ENCODE measurements at places on chromosomes 4 and X.
A peak's percentile ranks its signal among the peaks of the same experiment; 100 is the strongest.

- no peak for DNase-seq
Measured at GRCh38 chr4:55744369-55744768, 75.2 kb upstream of the EXOC1L start.

DNA sequence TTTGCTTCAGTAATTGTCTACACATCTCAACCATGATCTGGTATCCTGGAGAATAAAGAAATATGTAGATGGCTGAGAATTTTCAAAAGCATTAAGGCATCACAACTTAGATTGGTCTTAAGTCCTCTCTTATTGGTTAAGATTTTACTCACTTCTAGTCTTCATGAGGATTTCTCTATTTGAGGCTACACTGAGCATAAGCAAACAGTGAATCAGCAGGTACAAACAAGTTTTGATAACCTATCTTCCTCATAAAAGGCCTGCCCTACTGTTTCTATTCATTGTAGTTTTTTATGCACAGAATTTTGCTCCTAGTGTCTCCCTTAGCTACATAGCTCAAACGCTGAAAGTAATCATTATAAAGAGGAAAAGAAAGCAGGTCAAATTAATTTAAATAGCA, 460.7 kb upstream of the RPS6KA3 start:
- no peak for DNase-seq

DNA sequence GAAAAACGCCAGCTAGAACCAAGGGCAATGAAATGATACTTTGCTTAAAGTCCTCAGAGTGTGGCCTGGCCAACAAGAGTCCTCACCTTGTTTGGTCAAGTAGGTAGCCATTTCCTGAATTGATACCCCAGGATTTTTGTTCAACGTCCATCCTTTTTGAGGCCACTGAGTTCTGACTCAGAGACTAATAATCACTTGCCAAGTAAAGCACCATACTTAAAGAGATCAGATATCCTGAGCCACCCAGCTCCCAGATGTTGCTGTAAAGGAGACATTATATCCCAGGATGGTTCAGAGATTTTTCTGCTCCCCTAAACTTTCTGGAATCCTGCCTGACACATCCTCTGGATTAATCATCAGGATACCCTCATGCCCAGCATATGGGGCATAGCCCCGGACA, 190.9 kb downstream of the RAP1GDS1 start:
- DNase-seq, result no peak

- DNase-seq, result no peak
Measured at GRCh38 chr4:15145709-15146108, 143.4 kb downstream of the CPEB2 start.

GRCh38 chrX:88903989-88904718, 157.1 kb downstream of the CPXCR1 start:
- DNase-seq, result no peak

GRCh38 chrX:154698630-154699248, 45.4 kb upstream of the CTAG2 start:
- DNase-seq, result no peak

DNA sequence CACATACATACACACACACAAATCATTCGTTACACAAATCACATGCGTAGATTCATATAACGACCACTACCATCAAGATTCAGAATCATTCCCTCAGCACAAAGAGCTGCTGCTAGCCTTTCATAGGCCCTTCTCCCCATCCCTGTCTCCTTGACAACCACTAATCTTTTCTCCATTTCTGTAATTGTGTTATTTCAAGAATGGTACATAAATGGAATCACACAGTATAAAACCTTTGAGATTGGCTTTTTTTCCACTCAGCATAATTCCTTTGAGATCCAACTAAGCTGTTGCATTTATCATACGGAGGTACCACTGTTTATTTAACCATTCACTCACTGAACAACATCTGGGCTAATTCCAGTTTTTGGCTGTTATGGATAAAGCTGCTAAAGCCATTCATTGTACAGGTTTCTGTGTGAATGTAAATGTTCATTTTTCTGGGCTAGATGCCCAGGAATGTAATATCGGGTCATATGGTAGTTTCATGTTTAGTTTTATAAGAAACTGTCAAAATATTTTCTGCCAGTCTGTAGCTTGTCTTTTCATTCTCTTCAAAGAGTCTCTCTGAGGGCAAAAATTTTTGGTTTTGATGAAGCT, 64.1 kb downstream of the USP11 start:
- DNase-seq, result no peak

DNA sequence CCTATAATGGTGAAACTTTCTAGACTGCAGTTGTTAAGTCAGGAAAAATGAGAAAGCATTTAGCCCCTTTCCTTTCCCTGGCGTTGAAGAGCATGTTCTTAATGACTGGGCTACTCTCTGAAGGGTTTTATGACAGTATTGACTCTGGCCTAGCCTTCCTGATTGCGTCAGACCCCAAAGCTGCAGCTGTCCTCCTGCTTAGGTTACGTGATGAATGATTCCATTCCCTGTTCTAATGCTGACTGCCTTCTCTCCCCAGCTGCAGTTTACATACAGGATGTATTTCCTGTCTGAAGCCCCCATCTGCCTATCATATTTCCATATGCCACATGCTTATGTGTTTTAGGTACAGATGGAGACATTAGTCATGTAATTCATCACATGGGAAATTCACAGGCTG, 105.8 kb upstream of the EGFL6 start:
- no peak for DNase-seq

DNA sequence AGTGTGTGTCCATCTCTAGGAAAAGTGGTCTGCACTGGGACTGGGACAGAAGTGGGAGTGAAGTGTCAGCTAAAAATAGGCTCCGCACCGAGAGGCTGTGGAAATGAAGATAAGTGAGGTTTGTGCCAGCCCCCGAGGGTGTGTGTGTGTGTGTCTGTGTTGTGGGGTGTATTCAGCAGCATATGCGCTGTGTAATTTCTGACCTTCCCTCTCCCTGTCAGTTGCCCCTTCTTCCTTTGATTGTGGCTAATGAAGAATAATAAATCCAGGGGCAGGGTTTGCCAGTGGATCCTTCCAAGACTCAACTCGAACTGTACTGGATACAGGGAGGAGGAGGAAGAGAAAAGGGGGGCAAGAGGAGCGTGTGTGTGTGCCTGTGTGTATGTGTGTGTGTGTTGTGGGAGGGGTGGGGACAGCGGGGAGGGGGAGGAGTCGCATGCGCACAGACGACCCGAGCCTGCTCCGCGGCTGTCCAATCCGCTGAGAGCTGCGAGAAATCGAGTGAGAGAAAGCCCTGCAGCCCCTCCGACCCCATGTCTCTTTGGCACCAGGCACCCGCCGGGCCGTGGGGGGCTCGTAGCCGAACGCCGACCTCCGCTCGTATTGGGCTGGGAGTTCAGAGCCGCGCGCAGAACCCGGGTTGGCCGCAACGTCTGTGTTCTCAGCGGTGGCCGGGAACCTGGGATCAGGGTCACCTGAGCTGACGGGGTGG, 916 bp upstream of the POU4F2 start:
- no peak for DNase-seq

GRCh38 chr4:177351622-177352244, 42.1 kb downstream of the NEIL3 start:
- DNase-seq, result no peak

- no peak for DNase-seq
Measured at GRCh38 chr4:112526061-112526460, 10.1 kb upstream of the NEUROG2 start.

DNA sequence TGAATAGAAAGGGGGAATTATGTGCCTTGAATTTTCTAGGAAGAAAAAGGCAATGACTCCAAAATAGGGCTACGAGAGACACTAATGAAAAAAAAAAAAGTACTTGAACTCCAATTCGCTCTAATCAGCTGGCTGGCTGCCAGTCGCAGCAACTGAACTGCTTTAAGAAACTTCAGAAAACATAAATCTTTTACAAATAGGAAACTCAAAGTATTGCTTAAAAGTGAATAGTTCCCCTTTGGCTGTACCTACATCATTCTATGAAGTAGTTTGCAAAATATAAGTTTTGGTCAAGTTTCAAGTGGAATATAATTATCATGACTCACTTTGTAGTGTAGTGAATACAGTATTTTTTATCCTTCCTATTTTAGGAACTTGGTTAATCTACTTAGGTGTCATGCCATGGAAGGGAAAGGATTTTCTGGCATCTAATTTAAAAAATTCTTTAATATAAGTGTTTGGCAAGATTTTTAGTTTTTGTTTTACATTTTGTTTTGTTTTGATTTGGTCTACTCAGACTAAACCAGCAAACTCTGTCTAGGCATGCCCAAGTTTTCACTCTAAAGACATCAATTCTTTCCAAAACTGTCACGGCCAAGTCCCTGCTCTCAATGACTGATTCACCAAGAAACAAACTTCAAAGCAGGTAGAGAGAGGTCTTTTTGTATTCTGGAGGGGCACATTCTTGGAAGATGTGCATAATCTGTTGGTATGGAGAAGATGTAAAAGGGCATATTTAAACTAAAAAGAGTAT, 382.4 kb upstream of the GALNT7 start:
- DNase-seq, result no peak

- no peak for DNase-seq
Measured at GRCh38 chr4:147761218-147761883, 29.5 kb downstream of the ARHGAP10 start.

- DNase-seq, result peak; percentile 55
Measured at GRCh38 chrX:102651242-102652011, at the start of gene GPRASP1. Gene GPRASP1, plus strand, starts transcription at chrX:102651483. Its CDS starts 2,431 bp downstream, at chrX:102653914.

DNA sequence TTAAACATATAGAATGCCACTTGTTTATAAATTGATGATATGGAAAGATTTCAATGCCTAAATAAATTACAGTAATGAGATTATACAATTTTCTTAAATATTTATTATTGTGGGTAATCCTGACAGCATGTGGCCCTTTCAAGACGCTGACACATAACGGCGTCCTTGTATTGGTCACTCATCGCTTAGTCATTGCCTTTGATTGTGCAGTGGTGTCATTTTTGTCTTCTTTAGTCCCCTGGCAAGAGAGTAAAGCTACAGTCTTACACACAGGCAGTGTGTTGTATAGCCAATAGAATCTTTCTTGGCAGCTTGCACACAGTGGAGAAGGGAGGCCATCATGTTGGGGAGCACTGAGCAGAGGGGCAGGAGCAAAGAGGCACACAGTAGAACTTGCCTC, 361.8 kb upstream of the GALNT7 start:
- no peak for DNase-seq

DNA sequence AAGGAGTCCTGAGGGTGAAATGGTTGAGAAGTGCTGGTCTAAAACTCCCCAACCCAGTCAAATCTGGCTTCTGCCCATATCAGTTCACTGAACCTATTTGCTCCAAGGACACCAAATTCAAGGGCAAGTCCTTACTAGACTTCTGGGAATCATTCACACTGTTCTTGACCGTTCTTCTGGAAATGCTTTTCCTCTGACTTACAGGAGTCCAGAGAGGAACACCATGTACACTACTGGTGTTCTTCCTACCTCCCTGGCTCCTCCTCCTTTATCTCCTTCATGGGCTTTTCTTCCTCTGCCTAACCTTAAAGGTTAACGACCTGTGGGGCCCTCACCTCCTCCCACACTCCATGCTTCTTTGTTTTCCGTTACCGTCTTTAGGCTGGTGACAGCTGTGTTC, 281.3 kb downstream of the FRMPD4 start:
- DNase-seq, result no peak

DNA sequence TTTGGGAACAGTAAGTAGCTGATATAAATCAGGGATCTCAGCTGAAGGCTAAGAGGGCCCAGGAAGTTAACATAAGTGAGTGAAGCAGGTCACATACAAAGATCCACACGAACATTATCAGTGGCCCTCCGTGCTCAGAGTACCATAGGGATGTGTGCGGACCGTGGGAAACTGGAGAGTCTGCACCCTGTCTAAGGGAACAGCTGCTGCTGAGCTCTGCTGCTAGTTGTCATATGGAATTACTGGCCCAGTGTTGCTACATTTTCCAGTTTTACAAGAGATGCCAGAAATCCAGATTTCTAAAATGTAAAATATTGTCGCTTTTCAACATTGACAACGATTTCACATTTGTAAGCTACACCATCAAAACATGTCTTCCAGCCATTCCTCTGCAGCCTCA, 90.5 kb downstream of the RTL5 start:
- DNase-seq, result no peak

DNA sequence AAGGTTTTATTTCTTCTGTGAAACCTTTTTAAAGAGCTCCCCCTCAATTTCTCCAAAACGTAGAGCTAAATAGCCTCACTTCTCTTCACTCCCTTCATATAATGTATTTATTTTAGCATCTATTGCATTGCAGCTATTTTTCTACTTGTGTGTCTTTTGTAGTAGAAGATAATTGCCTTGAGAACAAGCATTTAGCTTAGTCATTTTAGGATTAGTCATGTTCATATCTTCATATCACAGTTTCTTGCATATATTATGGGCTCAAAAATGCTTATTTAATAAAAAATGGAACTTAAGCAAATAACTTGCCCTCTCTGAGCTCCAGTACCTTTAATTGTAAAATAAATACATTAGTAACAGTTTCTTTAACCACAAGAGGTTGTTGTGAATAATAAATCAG, 72.1 kb upstream of the SPANXC start:
- DNase-seq, result no peak

GRCh38 chrX:109281483-109282275, 200.2 kb downstream of the GUCY2F start:
- no peak for DNase-seq

DNA sequence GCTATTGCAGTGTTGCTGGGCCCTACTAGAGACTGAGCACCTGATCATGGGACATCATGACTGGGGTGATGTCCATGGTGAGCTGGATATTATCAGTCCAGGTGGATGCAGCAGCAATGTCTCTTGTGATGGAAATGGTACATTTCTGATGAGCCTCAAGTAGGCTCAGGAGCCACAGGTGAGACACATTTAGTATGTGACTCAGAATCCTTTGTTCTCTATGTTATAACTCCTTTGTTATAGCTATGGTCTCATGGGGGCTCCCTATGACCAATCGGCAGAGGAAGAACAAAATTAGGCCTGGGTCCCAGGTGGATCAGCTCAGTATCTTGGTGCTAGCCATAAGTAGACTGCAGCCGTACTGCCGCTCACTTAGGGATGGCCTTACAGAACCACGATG, 107.9 kb upstream of the FAT1 start:
- no peak for DNase-seq

DNA sequence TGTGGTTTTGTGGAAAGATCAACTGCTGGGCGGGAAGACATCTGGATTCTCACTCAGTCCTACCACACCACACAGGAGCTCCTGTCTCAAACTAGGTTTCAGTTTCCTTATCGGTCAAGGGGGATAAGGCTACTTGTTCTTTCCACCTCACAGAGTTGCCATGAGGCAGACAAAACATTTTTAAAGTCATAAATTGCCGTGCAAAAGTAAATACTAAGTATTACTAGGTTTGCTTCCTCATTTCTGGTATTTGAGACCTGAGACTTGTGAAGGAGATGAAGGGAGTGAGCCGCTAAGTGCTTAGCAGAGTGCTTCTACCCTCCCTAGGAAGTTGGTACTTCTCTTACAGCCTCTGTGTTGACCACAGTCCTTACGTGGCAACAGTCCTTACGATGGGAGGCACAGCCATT, 1.5 kb downstream of the LAP3 start:
- peak; percentile 8 for DNase-seq

- no peak for DNase-seq
Measured at GRCh38 chr4:168057412-168057811, 34.9 kb upstream of the ANXA10 start.

Data from CD4-positive, alpha-beta T cell treated with Interleukin-2 at 100 ng/mL for 4 hours (primary cell).